ENCODE measurements at places on chromosomes 1 and 21. TPM values are rescaled to one million over a fixed set of nuclear protein-coding genes. Genes with fewer than 3 reads are reported as not detected.

The RPS6KC1 gene
- 14.5 TPM for total RNA-seq

The SLC16A4 gene
- total RNA-seq = 21.7 TPM

The FMO5 gene
- 0.13 TPM for total RNA-seq

The CLDN17 gene
- not detected for total RNA-seq

The FCGR2B gene
- total RNA-seq = not detected

The TSPAN2 gene
- 2.3 TPM for total RNA-seq

The ADAMTSL4 gene
- 70.6 TPM for total RNA-seq

The CHAF1B gene
- 4.2 TPM for total RNA-seq

The FLG2 gene
- not detected for total RNA-seq

The TMEM269 gene
- not detected for total RNA-seq

The S100A1 gene
- not detected for total RNA-seq

The INSRR gene
- not detected for total RNA-seq

The OR2T34 gene
- total RNA-seq = not detected

The A3GALT2 gene
- 1.0 TPM for total RNA-seq

The RGS16 gene
- 0.39 TPM for total RNA-seq

The ZNF648 gene
- not detected for total RNA-seq

The SNX7 gene
- 42.8 TPM for total RNA-seq

The CLSTN1 gene
- total RNA-seq = 81.2 TPM

The OR2G3 gene
- total RNA-seq = not detected

The SPATA1 gene
- under 0.01 TPM for total RNA-seq

The OR10J1 gene
- total RNA-seq = not detected

The GPR25 gene
- 0.48 TPM for total RNA-seq

The PRAMEF1 gene
- not detected for total RNA-seq

The WDTC1 gene
- 24.4 TPM for total RNA-seq

The TDRD5 gene
- total RNA-seq = under 0.01 TPM

The DCDC2B gene
- not detected for total RNA-seq

The OR10K1 gene
- total RNA-seq = not detected

The TRIM67 gene
- total RNA-seq = not detected

The MYOC gene
- total RNA-seq = 0.13 TPM

The HHIPL2 gene
- not detected for total RNA-seq

The PPFIA4 gene
- total RNA-seq = 12.5 TPM

The NT5C1A gene
- total RNA-seq = not detected

The FLG gene
- total RNA-seq = under 0.01 TPM

The CENPF gene
- total RNA-seq = 28.3 TPM

The ABCA4 gene
- total RNA-seq = 0.52 TPM

The CD1E gene
- total RNA-seq = not detected

The SLC37A1 gene
- total RNA-seq = 2.0 TPM

The NBPF14 gene
- 20.2 TPM for total RNA-seq

The PAPPA2 gene
- total RNA-seq = 1.3 TPM

The DENND2C gene
- total RNA-seq = 1.2 TPM

The TNFRSF1B gene
- total RNA-seq = 41.6 TPM

The CHI3L2 gene
- not detected for total RNA-seq

The ATXN7L2 gene
- total RNA-seq = 6.5 TPM

The ODF2L gene
- 25.2 TPM for total RNA-seq

The SERTAD4 gene
- total RNA-seq = 1.3 TPM

The LMX1A gene
- not detected for total RNA-seq

The PGBD5 gene
- 1.3 TPM for total RNA-seq

The AQP10 gene
- under 0.01 TPM for total RNA-seq

The IQCC gene
- 4.6 TPM for total RNA-seq

The AIRE gene
- 0.08 TPM for total RNA-seq

The GNAT2 gene
- not detected for total RNA-seq

The TINAGL1 gene
- total RNA-seq = 16.6 TPM

The SPRR1B gene
- total RNA-seq = not detected

The GJA9 gene
- total RNA-seq = not detected
